M059J (cell line): ENCODE measurements at places on chromosomes 12 and 14.

- no peak for DNase-seq
Measured at GRCh38 chr14:80522411-80522810, 311.1 kb upstream of the DIO2 start.

DNA sequence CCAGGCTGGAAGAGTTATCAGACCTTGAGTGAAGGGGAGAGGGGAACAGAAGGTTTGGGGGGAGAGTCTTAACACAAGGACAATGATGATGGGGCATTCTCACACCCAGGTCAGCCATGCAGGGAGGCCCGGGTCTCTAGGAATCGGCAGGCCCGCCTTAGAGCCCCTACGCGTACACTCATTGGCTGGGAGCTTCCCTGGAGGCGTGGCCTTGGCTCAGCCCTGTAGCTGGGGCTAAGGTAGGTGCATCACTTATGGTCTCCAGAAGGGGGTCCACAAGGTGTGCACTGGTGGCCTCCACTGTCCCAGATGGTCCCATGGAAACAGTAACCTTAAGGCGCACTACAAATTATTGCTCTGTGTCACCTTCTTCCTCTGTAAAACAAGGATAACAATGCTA, 660.1 kb downstream of the MED13L start:
- DNase-seq = no peak

GRCh38 chr12:70443062-70443673, 77.1 kb downstream of the KCNMB4 start:
- peak; percentile 69 for DNase-seq

GRCh38 chr14:90521084-90521929, 124.5 kb downstream of the CALM1 start:
- DNase-seq = peak; percentile 66

- DNase-seq = no peak
Measured at GRCh38 chr14:103703433-103704385, 11.5 kb downstream of the XRCC3 start.

DNA sequence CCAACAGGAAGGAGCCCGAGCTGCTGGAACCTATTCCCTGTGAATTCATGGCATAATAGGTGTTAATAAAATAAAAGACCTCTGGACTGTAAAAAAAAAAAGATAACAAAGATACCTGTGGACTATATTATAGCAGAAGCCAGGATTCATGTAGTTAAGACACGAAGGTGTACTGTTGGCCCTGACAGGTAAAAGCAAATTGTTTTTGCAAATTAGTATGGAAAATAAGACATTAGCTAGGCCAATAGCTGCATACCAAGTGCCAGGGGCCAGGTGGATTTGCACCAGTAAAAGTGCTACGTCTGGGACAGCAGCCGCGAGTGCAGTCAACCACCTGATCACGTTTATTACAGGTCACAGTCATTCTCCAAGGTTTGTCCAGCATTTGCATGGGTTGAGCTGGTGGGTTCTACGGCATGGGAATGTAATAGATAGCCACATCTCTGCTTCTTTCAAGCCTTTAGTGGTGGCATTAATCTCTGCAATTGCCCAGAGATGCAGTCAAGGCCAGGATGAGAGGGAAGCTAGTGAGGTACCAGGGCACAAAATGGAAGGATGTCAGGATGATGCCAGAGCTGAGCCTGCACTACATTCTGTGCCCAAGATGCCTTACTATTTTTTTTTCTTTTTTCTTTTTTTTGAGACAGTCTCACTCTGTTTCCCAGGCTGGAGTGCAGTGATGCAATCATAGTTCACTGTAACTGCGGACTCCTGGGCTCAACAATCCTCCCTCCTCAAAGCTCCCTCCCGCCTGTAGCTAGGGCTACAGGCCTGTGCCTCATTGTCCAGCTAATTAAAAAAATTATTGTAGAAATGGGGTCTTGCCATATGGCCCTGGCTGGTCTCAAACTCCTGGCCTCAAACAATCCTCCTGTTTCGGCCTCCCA, 26.3 kb downstream of the TNFAIP2 start:
- DNase-seq = no peak

- DNase-seq = no peak
Measured at GRCh38 chr12:3732901-3733300, 20.0 kb downstream of the CRACR2A start.

- peak; percentile 56 for DNase-seq
Measured at GRCh38 chr14:72888636-72889201, 5.2 kb downstream of the DPF3 start.

DNA sequence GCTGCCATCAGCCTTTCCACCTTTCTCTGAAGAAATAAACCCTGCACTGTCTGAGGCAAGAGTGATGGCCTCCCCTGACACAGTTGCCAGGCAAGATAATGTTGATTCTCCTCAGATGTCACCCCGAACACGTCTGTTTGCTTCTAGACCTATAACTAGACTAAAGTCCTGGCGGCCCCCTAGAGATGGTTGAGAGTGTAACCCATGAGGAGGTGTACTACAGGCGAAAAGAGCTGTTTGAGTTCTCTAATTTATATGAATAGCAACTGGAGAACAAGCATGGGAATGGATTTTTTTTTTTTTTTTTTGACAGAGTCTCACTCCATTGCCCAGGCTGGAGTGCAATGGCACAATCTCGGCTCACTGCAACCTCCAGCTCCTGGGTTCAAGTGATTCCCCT, 33.0 kb upstream of the ATF7IP start:
- no peak for DNase-seq

DNA sequence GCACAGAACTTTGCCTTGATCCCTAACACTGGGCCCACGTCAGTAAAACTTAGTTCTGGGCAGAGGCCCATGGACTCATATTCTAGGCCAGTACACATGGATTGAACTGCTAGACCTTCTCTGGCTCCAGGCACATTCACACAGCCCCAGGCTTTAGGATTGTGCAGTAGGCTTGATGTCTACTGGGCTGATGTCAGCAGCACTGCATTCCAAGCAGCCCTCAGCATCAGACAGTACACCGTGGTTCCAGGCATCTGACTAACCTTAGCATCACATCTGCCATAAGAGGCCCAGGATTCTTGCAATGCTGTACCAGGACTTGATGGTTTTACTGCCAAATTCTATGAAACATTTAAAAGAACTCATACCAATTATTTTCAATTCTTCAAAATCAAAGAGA, 301.9 kb downstream of the CCER1 start:
- DNase-seq = peak; percentile 4

GRCh38 chr14:34883954-34884353, 8.8 kb upstream of the BAZ1A start:
- no peak for DNase-seq
